Activated CD4-positive, alpha-beta T cell treated with anti-CD3 and anti-CD28 coated beads for 1 hour (primary cell): ENCODE measurements at places on chromosomes 2 and 18.

- no peak for DNase-seq
Observed at GRCh38 chr2:63899639-63900038, 57.9 kb downstream of the UGP2 start.

- DNase-seq = no peak
Observed at GRCh38 chr2:4690913-4691312, 987.5 kb downstream of the DCDC2C start.

GRCh38 chr2:6470518-6470917 is 395.2 kb downstream of the CMPK2 start:
- no peak for DNase-seq

- no peak for DNase-seq
Observed at GRCh38 chr2:9897331-9897737, 54.1 kb downstream of the TAF1B start.
